ENCODE measurements at places on chromosomes 5 and 9. TPM values are rescaled to one million over a fixed set of nuclear protein-coding genes. Genes with fewer than 3 reads are reported as not detected.

The FOXD1 gene
- 11.1 TPM for polyA plus RNA-seq

The IFNB1 gene
- polyA plus RNA-seq: not detected

The ZNF608 gene
- 83.4 TPM for polyA plus RNA-seq

The FBLL1 gene
- 0.48 TPM for polyA plus RNA-seq

The GNA14 gene
- polyA plus RNA-seq: 16.6 TPM

The PLAC8L1 gene
- 2.4 TPM for polyA plus RNA-seq

The PRRT1B gene
- 1.2 TPM for polyA plus RNA-seq

The EGFLAM gene
- polyA plus RNA-seq: 10.6 TPM

The ACSL6 gene
- 1.4 TPM for polyA plus RNA-seq

The DNAI1 gene
- 3.0 TPM for polyA plus RNA-seq

The CTSV gene
- 32.0 TPM for polyA plus RNA-seq

The SV2C gene
- polyA plus RNA-seq: 0.08 TPM

The C5orf63 gene
- 22.3 TPM for polyA plus RNA-seq

The NOXA1 gene
- polyA plus RNA-seq: 6.7 TPM

The QRFP gene
- polyA plus RNA-seq: 0.30 TPM

The SPATA31A6 gene
- not detected for polyA plus RNA-seq

The PHF24 gene
- 0.33 TPM for polyA plus RNA-seq

The AK8 gene
- 3.9 TPM for polyA plus RNA-seq

The ADRA1B gene
- polyA plus RNA-seq: 2.6 TPM

The GABRB2 gene
- polyA plus RNA-seq: 2.5 TPM

The TMOD1 gene
- 1.7 TPM for polyA plus RNA-seq

The LCN1 gene
- polyA plus RNA-seq: not detected

The SSNA1 gene
- polyA plus RNA-seq: 34.7 TPM

The HTR4 gene
- not detected for polyA plus RNA-seq

The MEF2C gene
- polyA plus RNA-seq: 42.4 TPM
